ENCODE measurements at places on chromosomes 2 and 18.

GRCh38 chr2:217331523-217332416 lies 471.9 kb upstream of the TNP1 start:
- DNase-seq = no peak

- DNase-seq = no peak
Observed at GRCh38 chr2:165833156-165833555, 39.1 kb upstream of the GALNT3 start.

DNA sequence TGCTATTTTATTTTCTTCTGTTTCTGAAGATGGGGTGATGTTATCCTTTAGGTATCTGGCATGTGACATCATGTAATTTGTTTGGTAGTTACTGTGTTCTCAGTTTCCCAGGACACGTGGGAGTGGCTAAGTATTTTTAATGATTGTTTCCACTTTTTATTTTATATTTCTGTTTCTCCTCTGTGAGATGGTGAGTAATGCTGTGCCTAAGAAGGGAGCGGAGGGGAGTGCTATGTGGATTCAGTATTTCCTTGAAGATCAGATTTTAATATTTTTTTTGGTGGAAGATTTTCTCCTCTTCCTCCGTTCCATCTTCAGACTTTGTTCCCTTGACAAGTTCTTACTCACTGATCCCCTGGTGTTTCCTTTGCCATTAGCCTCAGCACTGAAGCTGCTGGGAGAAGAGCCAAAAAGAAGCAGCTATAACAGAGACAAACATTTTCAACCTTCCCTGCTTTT lies 180.0 kb upstream of the MMADHC start:
- DNase-seq = no peak

- DNase-seq = no peak
Observed at GRCh38 chr2:69306393-69306821, 80.6 kb downstream of the GFPT1 start.

GRCh38 chr2:110124038-110124825 lies 8.6 kb upstream of the MALL start:
- no peak for DNase-seq

DNA sequence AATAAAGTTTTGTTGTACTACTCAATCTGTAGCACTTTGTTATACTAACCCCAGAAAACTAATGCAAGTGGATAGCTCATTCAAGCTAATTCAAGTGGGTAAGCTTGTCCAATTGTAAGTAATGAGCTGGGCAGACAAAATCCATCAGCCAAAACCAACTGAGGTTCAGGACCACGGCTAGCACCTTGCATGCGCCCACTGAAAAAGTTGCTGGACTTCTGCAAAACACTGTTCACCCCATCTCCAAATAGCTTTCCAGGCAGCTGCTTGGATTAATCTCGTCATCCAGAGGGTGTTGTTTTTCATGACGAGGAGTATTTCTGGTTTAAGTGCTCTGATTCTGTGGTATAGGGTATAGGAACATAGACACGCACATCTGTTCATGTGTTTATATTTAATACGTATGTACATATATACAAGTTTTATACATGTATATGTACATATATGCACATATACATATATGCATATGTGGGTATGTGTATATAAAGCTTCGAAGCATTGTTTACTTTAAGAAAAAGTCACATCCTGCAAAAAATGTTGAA lies 307.5 kb downstream of the GALR1 start:
- DNase-seq = no peak

GRCh38 chr18:22060361-22060760 lies 109.0 kb upstream of the GATA6 start:
- no peak for DNase-seq

GRCh38 chr2:71166812-71167211 lies 36.4 kb downstream of the MPHOSPH10 start:
- DNase-seq = no peak

GRCh38 chr18:34742891-34743341 lies 32.8 kb downstream of the DTNA start:
- no peak for DNase-seq

DNA sequence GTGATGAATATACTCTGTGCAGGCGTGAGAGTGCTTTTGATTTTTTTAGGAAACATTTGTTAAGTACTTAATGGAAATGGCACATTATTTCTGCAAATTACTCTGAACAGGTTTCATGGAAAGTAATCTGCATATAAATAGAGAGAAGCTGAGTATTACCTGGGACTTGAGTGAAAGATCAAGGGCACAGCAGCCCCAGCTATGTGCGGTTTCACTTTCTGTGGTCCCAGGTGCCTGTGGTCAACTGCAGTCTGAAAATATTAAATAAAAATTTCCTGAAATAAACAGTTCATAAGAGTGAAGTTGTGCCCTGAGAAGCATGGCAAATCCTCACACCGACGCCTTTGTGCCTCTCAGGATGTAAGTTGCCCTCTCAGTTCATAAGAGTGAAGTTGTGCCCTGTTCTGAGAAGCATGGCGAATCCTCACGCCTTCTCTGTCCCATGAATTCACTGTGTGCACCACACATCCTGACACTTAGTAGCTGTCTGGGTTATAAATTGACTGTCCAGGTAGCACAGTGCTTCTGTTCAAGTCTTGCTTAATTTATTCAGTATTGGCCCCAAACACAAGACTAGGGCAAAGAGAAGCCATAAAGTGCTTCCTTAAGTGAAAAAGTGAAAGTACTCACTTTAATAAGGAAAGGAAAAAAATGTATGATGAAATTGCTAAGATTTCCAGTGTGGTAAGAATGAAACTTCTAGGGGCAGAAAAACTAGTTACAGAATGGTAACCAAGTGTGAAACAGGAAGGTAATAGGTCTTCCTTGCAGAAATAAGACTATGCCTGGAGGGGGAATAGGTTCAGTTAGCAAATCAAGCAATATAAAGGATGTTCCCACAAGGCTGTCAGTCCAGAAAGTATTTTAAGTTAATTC lies 4.3 kb upstream of the SNTG2 start:
- no peak for DNase-seq

GRCh38 chr2:234839285-234839684 lies 112.5 kb upstream of the SH3BP4 start:
- DNase-seq = no peak

GRCh38 chr18:44938720-44939665 lies 258.3 kb downstream of the SETBP1 start:
- DNase-seq = no peak

DNA sequence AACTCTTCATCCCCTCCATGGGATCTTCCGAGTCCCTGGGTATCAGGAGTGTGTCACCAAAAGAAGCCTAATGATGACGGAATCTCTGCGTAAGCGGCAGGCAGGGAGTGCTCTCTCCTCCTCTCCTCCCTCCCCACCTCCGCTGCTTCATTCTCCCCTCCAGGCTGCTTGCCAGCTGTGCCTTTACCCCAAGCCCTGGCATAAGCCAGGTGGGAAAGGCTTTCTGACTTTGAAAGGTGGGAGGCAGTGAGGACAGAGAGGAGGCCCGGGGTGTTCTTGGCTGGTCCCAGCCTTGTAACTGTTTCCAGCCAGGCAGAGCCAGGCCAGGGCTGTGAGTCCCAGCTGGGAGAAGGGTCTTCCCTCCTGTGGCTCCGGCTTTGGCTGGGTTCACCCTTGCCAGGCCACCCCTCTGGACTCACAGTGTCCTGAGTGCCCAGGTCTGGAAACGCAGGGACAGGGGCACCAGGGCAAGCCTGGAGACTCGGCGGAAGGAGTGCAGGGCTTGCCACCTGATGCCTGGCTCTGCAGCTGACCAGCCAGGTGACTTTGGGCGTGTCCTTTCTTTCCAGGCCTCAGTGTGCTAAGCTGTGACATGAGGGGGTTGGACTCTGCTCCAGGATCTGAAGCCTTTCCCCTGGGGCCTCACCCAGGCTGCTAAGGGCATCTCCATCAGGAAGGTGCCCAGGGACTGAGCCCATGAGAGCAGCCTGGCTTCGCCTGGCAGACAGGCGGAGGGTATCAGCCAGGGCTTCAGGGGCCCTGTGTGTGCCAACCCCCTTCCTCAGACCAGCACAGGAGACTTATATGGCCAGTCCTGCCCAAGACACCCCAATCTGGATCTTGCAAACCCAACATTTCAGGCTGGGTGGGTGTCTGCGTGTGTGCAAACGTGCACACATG lies 32.7 kb upstream of the HPCAL1 start:
- DNase-seq = no peak

- DNase-seq = no peak
Observed at GRCh38 chr18:70234667-70235459, 29.4 kb upstream of the RTTN start.

- no peak for DNase-seq
Observed at GRCh38 chr18:43772907-43773306, 495.6 kb upstream of the SYT4 start.

GRCh38 chr2:237538001-237538720 lies 28.2 kb upstream of the PRLH start:
- DNase-seq = no peak

Data from brain pericyte (primary cell).